Activated CD8-positive, alpha-beta memory T cell treated with anti-CD3 and anti-CD28 coated beads, Interleukin-2, amount 10 ng/mL, durations not matched to agents 7 days and 5 days (primary cell): ENCODE measurements at places on chromosomes 12 and 14. TPM values are rescaled to one million over a fixed set of nuclear protein-coding genes. Genes with fewer than 3 reads are reported as not detected.
A peak's percentile ranks its signal among the peaks of the same experiment; 100 is the strongest.

DNA sequence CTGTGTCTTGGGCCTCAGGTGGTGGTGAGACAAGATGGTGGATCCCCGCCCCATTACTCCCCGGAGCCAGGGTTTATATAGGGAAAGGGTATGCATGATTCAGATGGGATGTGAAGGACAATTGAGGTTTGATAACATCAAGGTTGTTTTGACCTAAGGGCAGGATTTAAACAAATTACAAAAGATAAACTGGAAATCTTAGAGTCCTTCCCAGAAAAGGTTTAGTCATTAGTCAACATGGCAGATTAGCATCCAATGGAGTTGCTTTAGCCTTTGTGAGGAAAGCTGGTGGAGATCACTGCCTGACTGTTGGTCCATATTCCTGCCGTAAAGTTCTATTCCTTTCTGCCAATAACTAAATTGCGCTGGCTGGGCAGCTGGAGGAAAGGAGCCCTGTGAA lies 15.6 kb upstream of the FRMD6 start:
- no peak for DNase-seq

Gene SLCO1A2
- not detected for total RNA-seq

DNA sequence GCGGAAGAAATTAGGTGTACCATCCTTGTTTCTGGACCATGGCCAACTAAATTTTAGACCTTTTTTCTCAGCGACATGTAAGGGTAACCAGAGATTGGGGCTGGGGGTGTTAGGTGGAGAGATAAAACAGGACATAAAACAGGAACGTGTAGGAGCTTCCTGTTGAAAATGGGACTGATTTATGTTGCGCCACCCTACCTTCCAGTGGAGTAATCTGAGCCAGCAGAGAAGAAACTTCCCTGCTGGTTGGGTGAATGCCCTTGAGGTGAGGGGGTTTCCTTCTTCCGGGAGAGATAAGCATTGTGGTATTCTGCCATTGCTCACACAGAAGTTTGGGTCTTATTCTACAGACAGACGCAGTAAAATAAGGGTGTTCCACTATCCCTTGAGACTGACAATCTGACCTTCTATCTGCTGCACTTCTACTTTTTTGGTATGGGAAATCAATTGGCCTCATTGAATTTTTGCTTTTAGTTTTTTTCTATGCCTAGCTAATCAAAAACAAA lies 417.6 kb downstream of the PCNX1 start:
- peak; percentile 61 for DNase-seq

GRCh38 chr14:61670576-61670975 lies 24.7 kb upstream of the HIF1A start:
- no peak for DNase-seq

GRCh38 chr14:92677087-92677668 lies 71.2 kb downstream of the LGMN start:
- DNase-seq = peak; percentile 82

- DNase-seq = no peak
These were observed 175.9 kb upstream of the RBM19 start for GRCh38 chr12:114141921-114142564.

GRCh38 chr12:99146730-99147129 lies 500.8 kb upstream of the GARIN6 start:
- DNase-seq = no peak

Gene CLEC9A
- total RNA-seq = not detected

- no peak for DNase-seq
These were observed 82.7 kb upstream of the SCN8A start for GRCh38 chr12:51508285-51508684.

DNA sequence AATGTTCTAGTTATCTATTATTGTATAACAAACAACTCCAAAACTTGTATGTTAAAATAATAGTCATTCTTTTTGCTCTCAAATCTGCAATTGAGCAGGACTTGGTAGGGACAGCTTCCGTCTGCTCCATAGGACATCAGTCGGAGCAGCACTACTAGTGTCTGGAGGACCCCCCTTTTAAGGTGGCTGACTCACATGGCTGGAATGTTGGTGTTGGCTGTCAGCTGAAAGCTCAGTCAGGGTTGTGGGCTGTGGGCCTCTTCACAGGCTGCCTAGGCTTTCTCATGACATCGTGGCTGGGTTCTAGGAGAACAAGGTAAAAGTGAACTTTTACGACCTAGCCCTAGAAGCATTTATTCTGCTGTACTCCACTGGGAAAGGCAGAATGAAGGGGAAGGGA lies 160.6 kb downstream of the ANO4 start:
- no peak for DNase-seq
